ENCODE measurements at places on chromosomes 4 and X. TPM values are rescaled to one million over a fixed set of nuclear protein-coding genes. Genes with fewer than 3 reads are reported as not detected.

DNA sequence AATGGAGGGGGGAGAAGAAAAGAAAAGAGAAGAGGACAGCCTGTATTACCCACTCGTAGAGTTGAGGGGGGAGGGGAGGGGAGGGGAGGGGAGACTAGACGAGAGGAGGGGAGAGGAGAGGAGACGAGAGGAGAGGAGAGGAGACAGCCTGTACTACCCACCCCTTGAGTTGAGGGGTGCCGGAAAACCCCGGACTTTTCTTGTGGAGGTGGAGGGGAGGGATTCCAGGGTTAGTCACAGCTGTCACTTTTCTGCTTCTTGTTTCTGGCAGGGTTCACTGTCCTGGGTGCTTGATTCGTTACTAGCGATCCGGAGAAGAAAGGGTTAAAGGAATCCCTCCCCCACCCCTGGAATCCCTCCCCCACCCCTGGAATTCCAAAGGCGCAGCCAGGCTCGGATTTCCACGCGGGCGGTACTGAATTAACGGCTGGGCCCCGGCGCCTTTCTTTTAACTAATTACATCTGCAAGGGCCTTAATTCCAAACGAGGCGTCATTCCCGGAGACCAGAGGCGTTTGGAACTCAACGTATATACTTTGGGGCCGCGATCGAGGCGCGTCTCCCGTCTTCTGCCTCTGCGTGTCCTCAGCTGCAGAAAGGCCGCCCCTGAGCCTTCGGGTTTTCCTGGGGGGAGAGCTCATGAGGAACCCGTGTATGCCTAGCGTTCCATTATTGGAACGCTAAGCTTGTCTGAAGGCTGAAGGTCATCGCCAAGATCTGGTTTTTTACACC, 20.1 kb upstream of the CSF2RA start:
- DNase-seq = no peak
- H3K27me3 ChIP-seq = no peaks in the 10 kb centered on the region
- H3K4me1 ChIP-seq = peaks cover 10% of the 10 kb centered on the region

MAGEA1 gene
- not detected for total RNA-seq

AIMP1 gene
- total RNA-seq = 13.7 TPM

USP17L21 gene
- total RNA-seq = not detected

GRCh38 chr4:76504613-76505465, 69.8 kb downstream of the SHROOM3 start:
- no peak for DNase-seq
- no peak overlapping the region for H3K27ac ChIP-seq
- H3K4me3 ChIP-seq = no peak overlapping the region
- H3K4me1 ChIP-seq = no peaks in the 10 kb centered on the region

GRCh38 chr4:94758700-94759399, 1.1 kb downstream of the BMPR1B start:
- H3K27me3 ChIP-seq = no peaks in the 10 kb centered on the region
- no peak overlapping the region for H3K4me3 ChIP-seq

GRCh38 chrX:119516157-119516702, 48.0 kb downstream of the SLC25A5 start:
- H3K27me3 ChIP-seq = no peaks in the 10 kb centered on the region
- no peaks in the 10 kb centered on the region for H3K36me3 ChIP-seq
- H3K4me3 ChIP-seq = no peak overlapping the region
- peak; percentile 45 for DNase-seq
- H3K27ac ChIP-seq = no peak overlapping the region
- H3K4me1 ChIP-seq = no peaks in the 10 kb centered on the region

GCNA gene
- total RNA-seq = 6.9 TPM

DNA sequence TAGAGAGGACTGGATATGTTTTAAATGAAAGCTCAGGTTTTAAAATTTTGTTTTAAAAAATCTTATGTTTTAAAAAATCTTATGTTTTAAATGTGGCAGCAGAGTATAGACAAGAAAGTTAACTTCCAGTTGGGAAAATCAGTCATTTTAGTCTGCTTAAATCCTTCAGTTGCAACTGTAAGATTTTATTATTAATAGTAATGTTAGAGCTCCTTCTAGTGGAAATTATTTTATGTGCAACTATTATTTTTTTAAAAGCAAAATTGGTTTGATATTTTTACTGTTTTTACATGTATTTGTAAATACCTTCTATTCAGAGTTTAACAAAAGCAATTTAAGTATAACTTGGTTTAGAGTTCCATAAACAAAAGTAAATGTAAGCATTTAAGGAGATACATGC, 8.5 kb upstream of the NUDT6 start:
- H3K4me3 ChIP-seq = no peak overlapping the region
- H3K27me3 ChIP-seq = no peaks in the 10 kb centered on the region
- no peaks in the 10 kb centered on the region for H3K36me3 ChIP-seq
- DNase-seq = no peak
- no peak overlapping the region for H3K27ac ChIP-seq

DNA sequence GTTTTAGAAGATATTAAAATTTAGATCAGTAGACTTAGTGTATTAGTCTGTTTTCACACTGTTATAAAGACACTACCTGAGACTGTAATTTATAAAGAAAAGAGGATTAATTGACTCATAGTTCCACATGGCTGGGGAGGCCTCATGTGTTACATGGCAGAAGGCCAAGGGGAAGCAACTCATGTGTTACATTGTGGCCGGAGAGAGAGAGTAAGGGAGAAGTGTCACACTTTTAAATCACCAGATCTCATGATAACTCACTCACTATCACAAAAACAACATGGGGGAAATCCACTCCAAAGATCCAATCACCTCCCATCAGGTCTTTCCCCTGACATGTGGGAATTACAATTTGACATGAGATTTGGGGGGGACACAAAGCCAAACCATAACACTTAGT, 1159.7 kb upstream of the PCDH7 start:
- DNase-seq = no peak
- no peaks in the 10 kb centered on the region for H3K27me3 ChIP-seq
- H3K4me1 ChIP-seq = no peaks in the 10 kb centered on the region
- H3K4me3 ChIP-seq = no peak overlapping the region
- H3K36me3 ChIP-seq = no peaks in the 10 kb centered on the region

BMP3 gene
- total RNA-seq = 0.26 TPM
